Caco-2 (cell line): ENCODE measurements at places on chromosomes 12 and 14. TPM values are rescaled to one million over a fixed set of nuclear protein-coding genes. Genes with fewer than 3 reads are reported as not detected.

The DRAM1 gene
- 44.5 and 46.4 TPM in 2 replicates for total RNA-seq

The OR6S1 gene
- total RNA-seq, result not detected in 2 replicates

The ASCL1 gene
- not detected in 2 replicates for total RNA-seq

DNA sequence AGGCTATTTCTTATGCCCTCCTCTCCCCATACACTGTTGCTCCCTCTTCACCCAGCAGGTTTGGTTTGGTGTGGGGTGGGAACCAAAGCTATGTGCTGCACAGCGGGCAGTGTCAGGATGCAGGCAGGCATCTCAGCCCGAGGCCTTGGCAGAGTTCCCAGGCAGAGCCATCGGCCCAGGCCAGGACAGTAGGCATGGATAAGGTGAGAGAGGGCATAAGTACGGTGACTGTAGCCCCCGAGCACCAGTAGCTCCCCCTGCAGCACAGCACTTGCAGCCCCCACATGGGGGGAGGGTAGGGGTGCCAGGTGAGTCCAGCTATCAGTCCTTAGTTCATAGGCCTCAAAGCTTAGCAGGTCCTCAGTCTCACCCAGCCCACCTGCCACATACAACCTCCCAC lies 7.2 kb downstream of the KLHL33 start:
- DNase-seq, result no peak

- no peak for DNase-seq
Observed at GRCh38 chr14:91934554-91935285, 12.8 kb downstream of the FBLN5 start.

GRCh38 chr14:60061371-60061770 lies 30.4 kb upstream of the PCNX4 start:
- no peak for DNase-seq

DNA sequence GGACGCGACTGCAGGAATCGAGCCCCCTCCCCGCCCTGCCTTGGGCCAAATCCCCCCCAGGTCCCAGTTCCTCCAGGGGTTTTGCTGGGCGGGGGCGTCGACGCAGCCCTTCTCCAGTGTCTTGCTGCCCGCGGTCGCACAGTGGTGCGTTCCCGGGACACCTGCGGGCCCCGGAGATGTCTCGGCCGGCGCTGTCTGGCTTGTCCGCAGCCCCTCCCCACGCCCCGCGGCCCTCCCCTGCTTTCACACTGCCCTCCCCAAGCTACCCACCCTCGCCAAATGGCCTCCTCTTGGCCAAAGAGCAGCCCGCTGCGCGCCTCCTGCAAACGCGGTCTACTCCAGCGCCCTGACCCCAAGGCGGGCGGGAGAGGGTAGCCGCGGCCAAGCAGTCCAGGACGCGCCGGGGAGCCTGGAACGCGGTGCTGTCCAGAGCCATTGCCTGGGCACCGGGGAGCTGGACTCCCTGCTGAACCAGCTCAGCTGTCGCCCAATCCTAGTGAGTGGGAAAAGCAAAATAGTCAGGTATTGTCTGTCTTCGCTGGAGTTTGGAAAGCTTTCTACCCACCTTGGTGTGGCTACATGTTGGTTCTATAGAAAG lies 122.0 kb downstream of the AACS start:
- no peak for DNase-seq

- DNase-seq, result no peak
Observed at GRCh38 chr14:100994756-100995330, 91.3 kb upstream of the RTL1 start.
